ENCODE measurements at places on chromosomes 5 and 9.

- DNase-seq, result no peak
Observed at GRCh38 chr9:73022353-73022752, 69.5 kb upstream of the ALDH1A1 start.

DNA sequence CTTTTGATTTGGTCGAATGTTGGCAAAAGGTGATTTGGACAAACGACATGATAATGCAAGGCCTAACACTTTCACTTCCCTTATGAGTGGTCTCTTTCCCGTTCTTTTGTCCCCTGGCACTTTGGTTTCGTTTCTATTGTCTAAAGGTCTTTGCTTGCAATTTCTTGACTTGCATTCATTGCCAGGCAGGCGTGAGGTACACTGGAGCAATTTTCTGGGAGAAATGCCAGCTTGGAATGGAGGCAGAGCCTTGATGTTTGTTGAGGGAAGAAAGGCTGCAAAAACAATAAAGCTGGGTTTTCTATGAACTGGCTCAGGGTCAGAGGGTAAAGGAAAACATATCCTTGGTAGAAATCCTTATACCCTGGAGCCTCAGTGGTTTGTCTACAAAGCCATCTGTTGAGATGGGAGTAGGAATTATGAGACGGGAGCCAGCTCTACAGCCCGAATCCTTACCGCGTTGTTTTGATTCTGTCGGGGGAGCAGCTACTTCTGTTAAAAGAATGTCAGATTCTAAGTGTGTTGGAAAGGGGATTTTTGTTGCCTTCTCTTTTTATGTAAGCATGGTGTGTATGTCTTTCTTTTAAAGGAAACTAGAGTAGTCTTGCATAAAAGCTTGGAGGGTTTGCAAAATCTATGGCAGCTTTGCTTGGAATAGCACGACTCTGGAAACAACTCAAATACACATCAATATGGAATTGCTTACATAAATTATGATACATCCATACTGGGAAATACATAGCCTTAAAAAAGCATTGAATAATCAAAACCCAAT is 158.9 kb downstream of the RMI1 start:
- DNase-seq, result no peak

- no peak for DNase-seq
Observed at GRCh38 chr9:88006511-88007290, 32.4 kb upstream of the CDK20 start.

DNA sequence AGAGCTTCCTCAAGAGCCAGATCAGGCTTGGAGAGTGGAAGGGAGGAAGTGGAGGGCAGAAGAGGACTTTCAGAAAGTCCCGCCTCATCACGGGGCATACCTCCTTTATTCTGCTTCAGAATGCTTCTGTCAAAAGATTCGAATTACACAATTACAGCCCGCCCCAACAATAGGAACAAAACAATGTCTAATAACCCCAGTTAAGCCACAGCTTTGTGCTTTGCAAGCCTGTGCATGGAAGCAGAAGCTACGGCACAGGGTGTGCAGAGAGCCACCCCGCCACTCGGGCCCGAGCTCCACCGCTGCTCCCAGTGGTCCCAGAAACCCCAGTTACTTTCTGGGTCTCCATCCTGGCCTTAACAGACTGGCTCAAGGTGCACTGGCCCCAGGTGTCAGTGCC is 23.5 kb downstream of the HNRNPH1 start:
- no peak for DNase-seq

DNA sequence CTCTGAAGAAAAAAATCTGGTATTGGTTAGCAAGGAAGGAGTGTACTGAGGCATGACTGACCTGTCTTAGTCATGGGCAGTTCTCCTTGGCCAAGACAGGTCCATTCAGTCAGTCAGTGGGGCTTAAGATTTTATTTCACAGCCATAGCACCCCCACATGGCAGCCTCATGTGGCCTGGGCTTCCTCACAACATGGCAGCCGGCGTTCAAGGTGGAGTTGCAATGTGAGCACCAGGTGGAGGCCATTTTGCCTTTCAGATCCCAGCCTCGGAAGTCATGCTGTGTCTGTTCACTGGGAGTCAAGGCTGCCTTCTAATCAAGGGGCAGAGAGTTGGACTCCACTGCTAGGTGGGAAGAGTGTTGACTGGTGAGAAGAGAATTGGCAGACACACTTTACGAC is 10.3 kb upstream of the CARD19 start:
- no peak for DNase-seq

- no peak for DNase-seq
Observed at GRCh38 chr5:95668216-95668615, 14.6 kb downstream of the SPATA9 start.

- peak; percentile 58 for DNase-seq
Observed at GRCh38 chr5:143707806-143708205, 104.2 kb upstream of the HMHB1 start.

GRCh38 chr9:38687992-38688391 is 31.9 kb downstream of the FAM240B start:
- DNase-seq, result no peak

DNA sequence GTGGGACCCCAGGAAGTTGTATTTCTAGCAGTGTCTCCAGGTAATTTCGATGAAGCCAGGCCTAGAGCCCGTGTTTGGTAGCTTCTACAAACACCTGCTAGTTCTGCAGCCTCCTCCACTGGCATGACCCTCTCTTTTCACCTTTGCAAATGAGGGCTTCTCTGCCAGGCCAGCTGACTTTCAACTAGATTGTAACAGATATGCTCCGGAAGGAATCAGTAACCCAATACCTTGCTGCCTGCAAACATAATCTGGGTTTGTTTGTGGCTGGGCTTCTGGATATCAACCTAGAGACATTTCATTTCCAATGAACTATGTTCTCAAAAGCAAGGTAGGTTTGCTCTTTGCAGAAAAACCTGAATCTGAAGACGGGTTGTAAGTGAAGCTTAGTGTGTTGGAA is 354.8 kb downstream of the DMRT2 start:
- DNase-seq, result no peak

GRCh38 chr5:176420972-176421544 is 4.7 kb upstream of the CLTB start:
- DNase-seq, result no peak

- no peak for DNase-seq
Observed at GRCh38 chr9:129569502-129570449, 51.1 kb downstream of the C9orf50 start.

GRCh38 chr5:172695232-172696054 is 54.4 kb downstream of the NEURL1B start:
- DNase-seq, result no peak

GRCh38 chr9:98921732-98922131 is 22.0 kb upstream of the COL15A1 start:
- DNase-seq, result no peak

DNA sequence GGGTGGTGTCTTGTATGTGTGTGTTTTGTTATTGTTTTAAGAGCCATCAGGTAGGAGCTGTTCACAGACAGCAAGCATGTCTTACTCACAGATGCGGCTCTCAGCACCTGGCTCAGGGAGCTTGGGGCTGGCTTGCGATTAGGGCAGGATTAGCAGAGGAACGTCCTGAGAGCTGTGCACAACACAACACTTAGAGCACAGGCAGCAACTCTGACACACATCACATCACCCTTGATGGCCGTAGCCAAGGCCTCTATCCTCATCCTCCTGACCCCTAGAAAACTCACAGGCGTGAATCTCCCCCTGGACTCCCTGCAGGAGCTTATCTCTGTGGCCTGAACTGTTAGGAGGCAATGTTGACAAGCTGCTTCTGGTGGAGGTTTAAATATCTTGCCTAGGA is 7.1 kb upstream of the IL17B start:
- DNase-seq, result no peak

DNA sequence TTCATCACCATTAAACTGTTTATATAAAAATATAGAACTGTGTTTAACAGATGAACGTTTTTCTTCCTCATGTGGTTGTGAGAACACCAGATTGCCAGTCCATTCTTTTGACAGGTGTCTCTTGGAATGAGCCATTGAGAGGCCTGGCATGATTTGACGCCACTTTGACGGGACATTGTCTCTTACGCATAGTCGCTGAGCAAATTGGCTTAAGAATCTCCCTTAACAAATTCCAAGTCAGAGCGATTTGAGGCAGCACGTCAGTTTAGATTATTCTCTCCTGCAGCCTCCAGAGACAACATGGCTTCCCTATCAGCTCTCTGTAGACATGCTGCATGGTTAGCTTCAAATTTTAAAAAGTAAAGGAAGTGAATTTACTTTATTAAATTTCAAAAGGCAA is 510.7 kb upstream of the ACO1 start:
- no peak for DNase-seq

- DNase-seq, result no peak
Observed at GRCh38 chr9:1722404-1722803, 292.7 kb upstream of the SMARCA2 start.

- no peak for DNase-seq
Observed at GRCh38 chr5:12315461-12315860, 411.2 kb upstream of the CTNND2 start.

- DNase-seq, result no peak
Observed at GRCh38 chr5:142197098-142197497, 88.5 kb downstream of the NDFIP1 start.
